Stimulated activated CD8-positive, alpha-beta memory T cell treated with anti-CD3 and anti-CD28 coated beads, Interleukin-4, amount 100 ng/mL, for 1 hour (primary cell): ENCODE measurements at places on chromosomes 6 and 20.

DNA sequence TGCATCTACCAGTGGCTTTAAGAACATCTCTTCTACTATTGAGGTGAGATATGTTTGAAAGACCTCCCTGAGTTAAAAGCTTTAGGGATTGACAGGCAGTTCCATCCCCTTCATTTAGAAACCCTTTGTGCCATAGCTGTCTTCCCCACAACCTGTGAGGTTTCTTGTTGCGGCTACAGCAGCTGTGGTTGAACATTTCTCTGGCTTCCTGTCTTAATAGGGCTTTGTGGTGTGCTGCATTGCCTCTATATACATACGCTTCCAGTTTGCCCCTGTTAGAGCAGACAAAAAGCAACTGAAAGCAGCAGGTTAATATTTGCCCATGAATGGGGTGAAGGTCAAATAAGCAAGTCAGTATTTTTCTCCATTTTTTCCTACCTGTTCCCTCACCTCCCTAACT is 210.2 kb downstream of the TMEM200A start:
- peak; percentile 17 for DNase-seq

DNA sequence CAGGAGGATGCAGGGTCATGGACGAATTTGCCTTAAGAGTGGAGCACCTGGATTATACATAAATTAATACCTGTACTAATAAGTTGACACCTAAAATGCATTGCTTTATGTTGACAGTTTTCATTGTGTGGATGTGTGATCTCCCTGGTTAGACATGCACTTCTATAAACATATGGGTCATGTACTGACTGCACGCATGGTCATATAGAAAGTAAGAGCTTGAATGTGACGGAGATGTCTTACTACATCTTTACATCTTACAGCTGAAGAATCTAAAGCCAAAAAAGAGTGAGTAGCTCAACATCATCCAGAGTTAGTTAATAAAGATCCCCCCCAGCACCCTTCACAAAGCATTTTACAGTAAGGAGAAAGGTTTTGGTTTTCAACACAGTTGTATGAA is 408.4 kb upstream of the JARID2 start:
- no peak for DNase-seq

DNA sequence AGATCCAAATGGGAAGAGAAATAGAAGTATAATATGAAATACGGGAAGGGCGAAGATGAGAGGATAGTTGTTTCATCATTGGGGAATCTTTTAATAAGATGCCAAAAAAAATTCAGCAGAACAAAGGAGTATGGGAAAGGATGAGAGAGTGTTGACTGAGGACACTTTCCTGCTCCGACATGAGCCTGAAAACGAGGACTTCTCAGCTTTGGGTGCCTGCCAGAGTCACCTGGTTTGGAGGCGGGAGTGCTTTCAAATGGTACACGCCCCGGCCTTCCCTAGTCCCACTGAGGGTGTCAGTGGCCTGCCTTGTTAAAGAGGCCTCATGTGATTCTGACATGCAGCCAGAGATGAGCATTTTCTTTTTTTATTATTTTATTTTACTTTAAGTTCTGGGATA is 250.9 kb downstream of the ANKRD60 start:
- no peak for DNase-seq

DNA sequence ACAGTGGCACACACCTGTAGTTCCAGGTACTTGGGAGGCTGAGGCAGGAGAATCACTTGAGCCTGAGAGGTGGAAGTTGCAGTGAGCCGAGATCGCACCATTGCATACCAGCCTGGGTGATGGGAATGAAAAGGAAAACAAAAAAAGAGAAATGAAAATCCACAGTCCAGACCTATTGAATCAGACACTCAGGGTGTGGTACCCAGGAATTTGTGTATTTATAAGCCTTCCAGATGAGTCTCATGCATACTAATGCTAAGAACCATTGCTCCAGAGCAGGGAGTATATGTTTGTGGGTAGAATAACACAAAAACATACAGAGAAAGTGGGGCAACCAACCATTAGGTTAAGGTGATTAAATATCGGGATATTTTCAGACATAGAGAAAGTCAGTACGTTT is 36.1 kb upstream of the PLCB4 start:
- DNase-seq, result no peak

DNA sequence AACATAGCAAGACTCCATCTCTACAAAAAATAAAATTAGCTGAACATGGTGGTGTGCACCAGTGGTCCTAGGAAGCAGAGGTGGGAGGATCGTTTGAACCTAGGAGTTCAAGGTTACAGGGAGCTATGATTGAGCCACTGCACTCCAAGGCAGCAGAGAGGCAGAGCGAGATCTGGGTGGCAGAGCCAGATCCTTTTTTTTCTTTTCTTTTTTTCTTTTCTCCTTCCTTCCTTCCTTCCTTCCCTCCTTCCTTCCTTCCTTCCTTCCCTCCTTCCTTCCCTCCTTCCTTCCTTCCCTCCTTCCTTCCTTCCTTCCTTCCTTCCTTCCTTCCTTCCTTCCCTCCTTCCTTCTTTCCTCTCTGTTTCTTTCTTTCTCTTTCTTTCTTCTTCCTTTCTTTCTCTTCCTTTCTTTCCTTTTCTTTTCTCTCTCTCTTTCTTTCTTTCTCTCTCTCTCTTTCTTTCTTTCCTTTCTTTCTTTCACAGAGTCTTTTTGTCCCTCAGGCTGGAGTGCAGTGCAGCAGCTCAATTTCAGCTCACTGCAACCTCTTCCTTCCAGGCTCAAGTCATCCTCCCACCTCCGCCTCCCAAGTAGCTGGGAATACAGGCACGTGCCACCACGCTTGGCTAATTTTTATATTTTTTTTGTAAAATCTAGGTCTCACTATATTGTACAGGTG is 9.2 kb upstream of the VSTM2L start:
- no peak for DNase-seq

DNA sequence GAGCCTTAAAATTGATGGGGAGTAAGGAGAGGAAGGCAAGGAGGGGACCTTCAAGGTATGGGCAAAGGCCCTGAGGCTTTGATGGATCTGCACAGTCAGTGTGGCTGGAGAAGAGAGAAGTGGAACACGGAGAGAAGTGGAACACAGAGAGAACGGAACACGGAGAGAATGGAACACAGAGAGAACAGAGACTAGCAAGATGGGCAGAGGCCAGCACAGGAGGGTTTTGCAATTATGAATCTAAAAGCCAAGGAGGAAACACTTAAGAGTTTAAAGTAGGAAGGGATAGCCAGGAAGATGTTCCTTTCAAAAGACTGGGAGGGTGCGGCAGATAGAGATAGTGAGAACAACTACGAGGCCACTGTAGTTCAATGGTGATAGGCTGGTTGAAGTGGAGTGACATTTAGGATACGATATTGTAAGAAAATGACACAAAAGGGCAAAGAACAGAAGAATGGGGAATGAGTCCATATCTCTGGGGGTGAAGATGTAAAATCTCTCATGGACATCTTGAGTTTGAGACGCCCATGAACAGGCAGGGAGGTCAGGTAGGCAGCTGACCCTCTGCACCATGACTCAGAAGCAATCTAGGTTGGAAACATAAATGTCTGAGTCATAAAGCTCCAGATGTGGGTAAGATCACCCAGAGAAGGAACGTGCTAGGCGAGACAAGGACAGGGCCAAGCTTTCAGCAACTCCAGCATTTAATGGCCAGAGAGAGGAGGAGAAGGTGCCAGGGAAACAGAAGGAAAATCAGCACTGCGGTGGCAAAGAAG is 25.4 kb downstream of the ZMYND8 start:
- no peak for DNase-seq

GRCh38 chr6:40505191-40505810 is 81.9 kb downstream of the LRFN2 start:
- no peak for DNase-seq

DNA sequence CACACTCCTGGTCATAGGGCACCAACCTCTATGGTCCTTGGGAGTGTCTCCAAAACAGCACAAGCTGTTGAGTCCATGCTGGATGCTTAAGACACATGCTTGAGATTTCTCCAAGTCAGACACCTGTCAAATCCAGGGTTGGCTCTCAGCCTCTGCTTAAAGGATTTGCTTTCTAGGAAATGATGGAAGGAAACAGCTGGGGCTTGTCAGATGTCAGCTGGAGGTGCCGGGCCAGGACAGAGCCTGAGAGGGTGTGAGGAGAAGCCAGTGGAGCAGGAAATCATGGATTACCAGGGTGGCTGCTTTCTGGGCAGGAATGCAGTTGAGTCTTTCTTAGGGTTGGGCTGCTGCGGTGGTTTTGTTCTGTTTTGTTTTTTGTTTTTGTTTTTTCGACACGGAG is 83.0 kb upstream of the FAM184A start:
- DNase-seq, result no peak

DNA sequence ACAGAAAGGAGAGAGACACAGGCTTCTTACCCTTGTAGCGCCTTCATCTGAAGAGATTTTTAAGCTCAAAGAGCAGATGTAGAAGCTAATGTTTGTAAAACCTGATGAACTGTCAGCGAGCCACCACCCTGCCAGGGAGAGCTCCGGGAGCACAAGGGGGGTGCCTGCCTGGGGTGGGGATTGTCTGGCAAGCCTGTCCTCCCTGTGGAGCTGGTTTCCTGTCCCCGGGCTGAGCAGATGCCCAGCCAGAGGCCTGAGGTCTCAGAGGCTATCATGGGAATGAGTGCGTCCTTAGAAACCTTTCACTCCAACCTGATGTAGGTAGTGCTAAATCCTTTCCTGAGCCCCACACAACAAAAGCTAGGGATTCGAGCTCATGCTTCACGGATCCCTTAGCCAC is 41.9 kb upstream of the NR2E1 start:
- DNase-seq, result no peak

- no peak for DNase-seq
These were observed 8.9 kb downstream of the FITM2 start for GRCh38 chr20:44302026-44302669.

DNA sequence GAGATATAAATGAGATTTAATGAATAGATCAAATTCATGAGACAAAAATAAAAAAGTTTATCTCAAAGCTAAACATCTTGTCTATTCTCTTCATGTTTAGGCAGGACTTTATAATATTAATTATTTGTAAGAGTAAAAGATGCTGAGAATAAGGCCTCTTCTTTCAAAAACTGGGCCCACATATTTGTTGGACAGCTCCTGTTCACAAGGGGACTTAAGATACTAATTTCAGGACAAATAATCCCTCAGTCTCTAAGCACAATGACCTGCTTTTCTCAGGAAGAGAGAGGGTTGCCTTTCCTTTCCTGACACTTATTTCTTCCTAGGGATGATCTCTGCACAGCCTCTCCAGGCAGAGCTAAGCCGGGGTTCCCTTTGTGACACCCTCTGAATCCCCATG is 43.3 kb downstream of the NOX3 start:
- DNase-seq, result no peak

DNA sequence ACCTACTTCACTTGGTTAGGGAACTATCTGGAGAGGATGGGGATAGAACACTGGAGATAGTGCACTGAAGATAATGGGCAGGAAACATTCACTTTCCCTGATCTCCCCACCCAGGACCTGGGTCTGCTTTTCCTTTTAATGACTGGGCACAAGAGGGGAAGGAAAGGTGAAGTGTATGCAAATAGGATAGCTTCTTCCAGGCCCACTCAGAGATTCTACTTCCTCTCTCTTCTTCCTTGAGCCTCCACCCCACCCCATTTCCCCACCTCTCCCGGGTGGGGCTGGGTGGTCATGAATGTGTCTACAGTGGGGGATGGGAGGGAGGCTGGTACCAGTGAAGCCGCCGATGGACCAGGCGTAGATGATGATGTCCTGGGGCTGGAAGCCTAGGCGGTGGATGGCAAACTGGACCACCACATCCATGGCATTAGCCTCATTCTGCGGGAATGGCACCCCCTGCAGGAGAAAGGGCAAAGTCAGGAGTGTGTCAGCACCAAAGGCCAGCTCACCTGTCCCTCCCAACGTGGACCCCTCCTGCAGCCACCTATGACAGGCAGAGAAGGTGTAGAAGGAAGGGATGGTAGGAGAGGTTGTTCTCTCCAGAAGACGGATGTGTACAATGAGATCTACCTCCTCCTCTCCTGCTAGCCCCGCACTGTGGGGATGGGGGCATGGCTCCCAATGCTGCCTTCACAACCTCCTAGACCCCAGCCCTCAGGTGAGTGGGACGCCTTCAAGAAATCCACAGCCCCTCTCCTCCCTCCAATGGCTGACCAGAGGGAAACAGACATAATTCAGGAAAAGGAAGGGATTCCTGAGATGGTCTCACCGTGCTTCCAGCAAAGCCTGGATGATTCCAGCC is 8.6 kb upstream of the LY6G5C start:
- no peak for DNase-seq

DNA sequence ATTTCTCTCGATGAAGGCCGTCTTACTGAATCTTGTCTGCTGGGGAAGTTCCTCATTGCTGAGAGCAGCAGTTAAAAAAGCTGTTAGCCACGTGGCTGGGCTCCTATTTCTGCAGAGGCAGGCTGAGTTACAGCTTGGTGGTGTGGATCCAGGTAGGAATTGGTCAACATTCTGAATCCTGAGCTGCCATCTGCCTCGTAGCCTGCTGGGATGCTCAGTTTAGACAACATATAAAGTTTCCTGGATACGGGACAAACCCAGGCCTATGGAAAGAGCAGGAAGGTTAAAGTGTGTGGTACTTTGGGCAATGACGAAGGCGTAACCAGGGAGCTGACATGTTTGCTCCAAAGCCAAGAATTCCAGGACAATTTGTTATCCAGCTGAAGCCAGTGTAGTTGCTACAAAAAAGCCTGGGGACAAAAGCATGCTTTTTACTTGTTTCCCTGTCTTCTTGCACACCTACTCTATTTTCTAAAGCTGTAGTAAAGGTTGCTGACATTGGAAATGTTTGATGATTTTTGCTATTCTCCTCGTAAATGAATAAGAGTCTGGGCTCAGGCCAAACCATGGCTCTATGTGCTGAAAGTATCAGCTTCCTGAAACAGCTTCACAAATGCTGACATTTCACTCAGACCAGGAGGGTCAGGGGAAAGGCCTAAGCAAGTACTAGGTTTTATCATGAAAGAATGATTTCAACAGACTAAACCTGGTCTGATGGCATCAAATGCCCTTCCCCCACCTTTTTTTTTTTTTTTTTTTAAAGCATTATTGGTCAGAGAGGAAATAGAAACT is 12.4 kb upstream of the MYLK2 start:
- DNase-seq, result no peak

- no peak for DNase-seq
These were observed 211.9 kb downstream of the HAO1 start for GRCh38 chr20:7728338-7728737.

DNA sequence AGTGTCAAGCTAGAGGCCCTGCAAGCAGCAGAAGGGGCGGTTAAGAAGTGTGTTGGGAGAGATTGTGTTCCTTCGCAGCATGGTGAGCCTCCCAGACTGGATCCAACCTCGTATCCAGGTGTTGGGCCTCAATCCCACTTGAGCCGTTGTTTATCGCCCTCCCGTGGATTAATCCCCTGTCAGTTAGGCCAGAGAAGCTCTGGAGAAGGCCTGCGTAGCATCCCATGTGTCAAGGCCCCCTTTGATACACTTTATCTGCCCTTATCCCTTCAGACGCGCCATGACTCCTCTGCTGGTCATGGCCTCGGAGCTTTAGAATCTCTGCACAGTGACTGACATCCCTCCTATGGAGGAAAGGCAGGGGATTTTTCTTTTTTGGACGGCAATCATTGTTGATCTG is 181.0 kb downstream of the ZFP64 start:
- DNase-seq, result no peak

GRCh38 chr6:170129691-170130171 is 161.1 kb downstream of the DLL1 start:
- DNase-seq, result no peak
